Activated effector memory CD4-positive, alpha-beta T cell treated with Interleukin-2 at 50 U/mL for 16 hours (primary cell): ENCODE measurements at places on chromosomes 11 and 22.

DNA sequence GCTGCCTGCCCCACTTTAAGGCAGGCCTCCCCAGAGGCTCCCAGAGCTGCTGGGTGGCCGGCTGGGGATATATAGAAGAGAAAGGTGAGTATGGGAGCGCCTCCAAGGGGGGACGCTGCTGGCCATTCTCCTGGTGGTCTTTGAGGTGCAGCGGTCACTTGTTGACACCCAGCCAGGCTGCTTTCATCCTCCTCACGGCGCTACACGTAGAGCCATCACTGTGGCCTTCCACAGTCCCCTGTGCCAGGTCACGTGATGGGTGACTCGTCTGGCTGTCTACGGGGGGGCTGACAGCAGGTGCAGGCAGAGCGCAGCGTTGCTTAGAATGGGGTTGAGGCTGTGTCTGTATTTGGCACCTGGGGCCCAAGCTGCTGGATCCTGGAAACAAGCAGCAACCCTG, 1.9 kb downstream of the ACR start:
- DNase-seq, result no peak

DNA sequence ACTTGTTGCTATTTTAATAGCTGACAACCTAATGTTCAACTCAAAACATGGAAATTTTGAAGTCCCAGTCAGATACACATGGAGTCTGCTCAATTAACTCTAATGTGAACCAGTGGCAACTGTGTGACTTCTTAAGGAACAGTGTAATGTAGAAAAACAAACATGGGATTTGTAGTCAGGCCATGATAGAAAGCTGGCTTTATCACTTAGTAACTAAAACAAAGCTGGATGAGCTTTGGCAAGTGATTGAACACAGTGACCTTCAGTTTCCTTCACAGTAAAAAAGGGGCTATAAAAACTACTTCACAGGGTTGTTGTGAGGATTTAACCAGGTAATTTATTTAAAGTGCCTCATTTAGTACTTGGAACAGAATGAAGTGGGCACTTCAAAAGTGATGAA, 62.6 kb downstream of the PRCP start:
- DNase-seq, result no peak

- no peak for DNase-seq
These were observed 72.1 kb upstream of the SLC22A12 start for GRCh38 chr11:64518928-64519327.

- DNase-seq, result no peak
These were observed 4.4 kb downstream of the CTTN start for GRCh38 chr11:70402685-70403084.

DNA sequence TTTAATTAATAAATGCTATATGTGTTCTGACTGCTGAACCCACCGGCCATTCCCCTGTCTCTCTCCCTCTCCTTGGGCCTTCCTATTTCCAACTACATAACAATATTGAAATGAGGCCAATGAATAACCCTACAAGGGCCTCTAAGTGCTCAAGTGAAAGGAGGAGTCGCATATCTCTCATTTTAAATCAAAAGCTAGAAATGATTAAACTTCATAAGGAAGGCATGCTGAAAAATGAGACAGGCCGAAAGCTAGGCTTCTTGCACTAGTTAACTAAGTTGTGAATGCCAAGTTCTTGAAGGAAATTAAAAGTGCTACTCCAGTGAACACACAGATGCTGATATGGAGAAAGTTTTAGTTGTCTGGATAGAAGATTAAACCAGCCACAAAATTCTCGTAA, 109.2 kb downstream of the TSPAN18 start:
- DNase-seq, result no peak

- DNase-seq, result no peak
These were observed 808.4 kb downstream of the TBC1D22A start for GRCh38 chr22:47570851-47571250.

DNA sequence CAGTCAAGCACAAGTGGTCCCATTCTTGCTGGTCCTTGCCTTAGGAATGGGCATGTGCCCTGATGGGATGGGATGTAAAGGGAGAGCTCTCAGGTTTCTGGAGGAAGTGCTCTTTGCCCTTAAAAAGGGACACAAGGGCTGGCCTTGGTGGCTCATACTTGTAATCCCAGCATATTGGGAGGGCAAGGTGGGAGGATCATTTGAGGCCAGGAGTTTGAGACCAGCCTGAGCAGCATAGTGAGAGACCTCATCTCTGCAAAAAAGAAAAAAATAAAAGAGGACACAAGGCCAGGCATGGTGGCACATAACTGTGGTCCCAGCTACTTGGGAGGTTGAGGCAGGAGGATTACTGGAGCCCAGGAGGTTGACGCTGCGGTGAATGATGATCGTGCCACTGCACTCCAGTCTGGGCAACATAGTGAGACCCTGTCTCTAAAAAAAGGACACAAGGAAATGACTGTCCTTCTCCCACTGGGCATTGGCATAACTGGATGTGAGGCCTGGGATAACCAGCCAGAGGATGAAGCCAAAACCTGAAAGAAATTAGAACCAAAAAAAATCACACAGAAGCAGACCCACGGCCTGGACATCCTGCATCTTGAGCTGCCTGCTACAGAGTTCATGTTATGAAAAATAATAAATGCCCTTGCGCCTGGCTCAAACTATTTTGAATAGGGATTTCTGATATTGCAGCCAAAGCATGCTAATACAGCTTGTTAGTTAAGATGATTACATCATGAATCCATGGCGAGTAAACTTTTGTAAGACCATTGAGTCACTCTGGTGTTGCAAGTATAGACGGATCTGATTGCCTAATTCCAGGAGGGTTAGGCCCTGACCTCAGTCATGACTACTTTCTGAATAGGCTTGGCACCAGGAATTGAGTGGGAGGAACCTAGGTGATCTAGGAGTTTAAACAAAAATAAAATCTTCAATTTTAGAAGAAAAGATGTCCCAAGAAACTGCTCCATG, 12.9 kb upstream of the CRKL start:
- DNase-seq, result no peak
